ENCODE measurements at places on chromosomes 5 and 9.

DNA sequence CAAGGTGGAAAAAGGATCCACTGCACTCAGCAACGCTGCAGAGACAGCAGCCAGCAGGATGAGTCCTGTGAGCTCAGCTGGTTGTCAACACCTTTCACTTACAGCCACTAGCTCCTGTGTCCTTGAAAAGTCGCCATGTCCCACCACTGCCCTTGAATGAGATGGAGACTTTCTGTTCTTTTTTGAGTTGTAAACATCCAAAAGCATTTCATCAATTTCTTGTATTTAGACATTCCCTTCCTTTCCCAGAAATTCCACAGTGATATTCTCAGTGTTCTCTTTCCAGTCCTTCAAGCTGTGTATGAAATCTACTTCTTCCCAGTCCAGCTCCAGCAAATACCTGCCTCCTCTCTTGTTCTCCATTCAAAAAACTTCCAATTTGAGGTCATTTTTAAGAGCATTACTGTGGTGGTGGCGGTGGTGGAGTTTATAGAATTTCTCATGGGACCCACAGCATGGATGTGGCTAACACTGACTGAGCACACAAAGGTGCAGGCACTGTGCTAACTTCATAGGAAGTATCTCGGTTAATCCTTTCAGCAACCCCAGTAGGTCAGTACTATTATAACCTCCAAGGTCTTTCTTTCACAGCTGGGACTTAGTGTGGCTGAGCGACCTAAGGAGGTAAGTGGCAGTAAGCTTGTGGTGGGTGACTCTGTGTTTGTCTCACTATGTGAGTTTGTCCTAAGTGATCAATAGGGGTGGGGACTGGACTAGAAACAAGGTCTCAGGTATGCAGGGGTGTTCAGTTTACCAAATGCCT lies 15.0 kb upstream of the GPX3 start:
- DNase-seq, result no peak

DNA sequence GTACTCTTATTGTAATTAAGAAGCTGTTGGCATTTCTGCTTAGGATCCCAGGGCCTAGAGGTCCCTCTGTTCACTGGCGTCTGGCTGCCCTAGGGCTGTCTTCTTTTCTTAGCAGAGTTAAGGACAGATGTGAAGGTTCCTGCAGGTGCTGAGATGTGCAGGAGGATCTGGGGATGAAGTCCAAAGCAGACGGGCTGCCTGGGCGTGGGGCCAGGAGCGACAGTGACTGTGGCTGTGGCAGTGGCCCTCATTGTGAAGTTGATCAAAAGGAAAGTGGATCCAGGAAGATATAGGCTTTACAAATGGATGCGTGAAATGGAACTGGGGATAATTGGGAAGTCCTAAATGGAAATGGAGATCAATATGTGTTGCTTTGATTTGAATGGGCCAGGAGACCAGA lies 19.1 kb upstream of the SH3PXD2B start:
- DNase-seq, result no peak

DNA sequence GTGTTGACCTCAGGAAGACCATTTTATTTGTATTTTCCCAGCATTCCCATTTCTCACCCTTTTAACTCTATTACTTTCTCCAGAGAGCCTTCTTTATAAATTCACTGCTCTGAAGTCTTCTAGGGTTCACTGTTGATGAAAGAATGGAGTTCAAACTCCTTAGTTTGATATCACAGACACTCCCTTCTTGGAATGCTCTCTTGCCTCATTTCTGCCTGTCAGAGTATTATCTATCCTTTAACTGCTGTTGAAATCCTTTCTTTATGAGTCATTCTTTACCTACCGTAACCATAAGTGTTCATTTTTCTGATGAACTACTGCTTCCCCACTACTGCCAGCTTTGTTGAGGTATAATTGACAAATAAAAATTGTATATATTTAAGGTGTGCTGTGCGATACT lies 4.3 kb downstream of the RIC1 start:
- DNase-seq, result no peak

- DNase-seq, result no peak
Observed at GRCh38 chr9:14180960-14181537, 132.9 kb downstream of the NFIB start.

GRCh38 chr9:124322618-124323432 lies 65.1 kb downstream of the NEK6 start:
- DNase-seq, result no peak

- DNase-seq, result no peak
Observed at GRCh38 chr5:129118405-129118804, 23.9 kb downstream of the ISOC1 start.

DNA sequence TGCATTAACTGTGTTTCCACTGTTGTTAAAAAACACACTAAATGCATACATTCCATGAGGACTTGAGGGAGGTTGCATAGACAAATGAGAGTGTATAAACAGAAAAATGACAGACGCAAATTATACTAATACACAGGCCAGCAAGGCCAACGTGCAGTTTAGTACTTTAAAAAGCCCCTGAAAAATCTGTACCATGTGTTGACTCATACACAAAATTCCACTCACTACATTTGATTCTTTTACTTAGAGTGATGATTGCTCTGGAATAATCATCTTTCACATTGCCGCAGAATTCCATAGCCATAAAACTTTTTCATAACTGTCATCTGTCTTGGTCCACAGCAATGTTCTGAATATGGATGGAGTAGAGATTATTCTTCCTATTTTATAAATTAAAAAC lies 215.7 kb downstream of the FAM114A2 start:
- DNase-seq, result no peak

DNA sequence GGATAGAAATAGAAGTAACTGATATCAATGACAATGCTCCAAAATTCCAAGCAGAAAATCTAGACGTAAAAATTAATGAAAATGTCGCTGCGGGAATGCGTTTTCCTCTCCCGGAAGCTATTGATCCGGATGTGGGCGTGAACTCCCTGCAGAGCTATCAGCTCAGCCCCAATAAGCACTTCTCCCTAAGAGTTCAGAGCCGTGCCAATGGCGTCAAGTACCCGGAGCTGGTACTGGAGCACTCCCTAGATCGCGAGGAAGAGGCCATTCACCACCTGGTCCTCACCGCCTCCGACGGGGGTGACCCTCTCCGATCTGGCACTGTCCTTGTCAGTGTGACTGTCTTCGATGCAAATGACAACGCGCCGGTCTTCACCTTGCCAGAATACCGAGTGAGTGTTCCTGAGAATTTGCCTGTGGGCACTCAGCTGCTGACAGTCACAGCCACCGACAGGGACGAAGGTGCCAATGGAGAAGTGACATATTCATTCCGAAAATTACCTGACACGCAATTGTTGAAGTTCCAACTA lies 818 bp downstream of the PCDHGA10 start:
- no peak for DNase-seq

DNA sequence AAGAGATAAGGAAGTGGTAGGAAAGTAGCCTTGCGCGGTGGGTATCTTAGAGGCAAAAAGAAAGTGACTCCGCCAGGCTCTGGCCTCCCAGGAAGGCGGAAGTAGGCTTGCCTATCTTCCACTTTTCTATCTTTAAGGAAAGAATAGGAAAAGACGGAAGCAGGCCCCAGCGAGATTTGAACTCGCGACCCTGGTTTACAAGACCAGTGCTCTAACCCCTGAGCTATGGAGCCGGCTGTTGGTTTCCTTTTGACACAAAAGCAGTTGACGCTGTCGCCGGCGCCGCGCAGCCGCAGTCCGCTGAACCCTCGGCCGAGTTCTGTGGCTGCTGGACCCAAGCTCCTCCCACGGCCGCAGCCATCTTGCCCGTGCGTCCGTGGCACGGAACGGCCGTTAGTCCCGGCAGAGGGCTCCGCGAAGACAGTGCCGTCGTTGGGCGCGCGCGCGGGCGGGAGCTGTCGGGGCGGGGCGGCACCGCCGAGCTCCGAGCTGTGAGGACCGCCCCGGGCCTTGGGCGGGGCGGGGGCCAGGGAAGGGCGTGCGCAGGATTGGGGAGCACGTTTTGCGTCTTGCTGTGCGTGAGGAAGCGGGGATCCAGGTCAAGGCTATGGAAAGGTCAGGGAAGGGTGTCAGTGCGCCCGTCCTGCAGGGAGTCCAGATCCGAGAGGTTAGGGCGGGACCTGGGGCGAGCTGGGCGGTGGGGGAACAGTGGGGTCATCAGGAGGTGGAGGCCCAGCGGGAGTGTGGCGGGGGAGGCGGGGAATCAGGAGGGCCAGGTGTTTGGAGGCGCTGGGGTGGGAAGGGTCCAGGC lies 13.3 kb downstream of the TRIM7 start:
- no peak for DNase-seq

DNA sequence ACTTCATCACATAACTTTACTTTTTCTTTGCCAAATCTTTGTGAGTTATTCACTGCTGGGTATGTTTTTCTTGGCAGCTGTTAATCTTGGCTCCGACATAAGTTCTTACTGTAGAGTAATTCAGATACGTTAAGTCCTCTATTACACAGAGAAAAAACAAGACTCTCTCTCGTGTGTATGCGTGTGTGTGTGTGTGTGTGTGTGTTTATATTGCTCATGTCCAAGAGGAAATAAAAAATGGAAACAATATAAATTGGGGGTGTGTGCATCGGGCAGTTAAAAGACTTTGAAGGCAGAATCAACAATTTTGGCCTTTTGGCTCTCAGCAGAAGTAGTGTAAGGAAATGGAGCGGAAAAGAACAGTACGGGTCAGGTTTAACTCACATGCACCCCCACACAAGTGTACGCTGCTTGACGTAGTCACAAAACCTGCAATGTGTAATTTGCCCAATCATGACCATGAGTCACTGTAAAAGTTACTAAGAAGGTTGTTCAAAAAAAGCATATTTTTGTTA lies 67.2 kb upstream of the IFNE start:
- no peak for DNase-seq

DNA sequence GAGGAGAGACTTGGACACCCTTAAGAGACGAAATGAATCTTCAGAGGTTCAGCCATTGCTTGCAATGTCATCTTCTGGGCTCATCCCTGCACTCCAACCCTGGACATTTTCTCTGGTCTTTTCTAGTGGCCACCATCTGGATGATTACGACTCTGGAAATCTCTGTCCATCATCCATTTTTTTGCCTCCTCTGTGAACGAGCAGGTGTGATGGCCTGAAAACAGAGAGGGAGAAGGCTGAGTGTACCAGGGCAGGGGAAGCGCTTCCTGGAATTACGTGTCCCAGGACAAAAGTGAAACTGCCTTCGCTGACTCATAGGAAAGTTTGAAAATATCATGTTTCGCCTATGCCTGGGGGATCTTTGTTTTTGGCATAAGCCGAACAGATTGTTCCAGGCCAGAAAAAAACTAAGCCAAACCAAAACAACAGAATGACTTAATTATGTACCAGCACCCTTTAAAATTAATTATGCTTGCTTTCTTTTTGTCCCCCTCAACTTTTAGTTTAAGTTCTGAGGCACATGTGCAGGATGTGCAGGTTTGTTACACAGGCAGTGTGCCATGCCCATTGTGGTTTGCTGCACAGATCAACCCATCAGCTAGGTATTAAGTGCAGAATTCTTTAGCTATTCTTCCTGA lies 31.9 kb downstream of the ANKRD33B start:
- DNase-seq, result peak; percentile 43

DNA sequence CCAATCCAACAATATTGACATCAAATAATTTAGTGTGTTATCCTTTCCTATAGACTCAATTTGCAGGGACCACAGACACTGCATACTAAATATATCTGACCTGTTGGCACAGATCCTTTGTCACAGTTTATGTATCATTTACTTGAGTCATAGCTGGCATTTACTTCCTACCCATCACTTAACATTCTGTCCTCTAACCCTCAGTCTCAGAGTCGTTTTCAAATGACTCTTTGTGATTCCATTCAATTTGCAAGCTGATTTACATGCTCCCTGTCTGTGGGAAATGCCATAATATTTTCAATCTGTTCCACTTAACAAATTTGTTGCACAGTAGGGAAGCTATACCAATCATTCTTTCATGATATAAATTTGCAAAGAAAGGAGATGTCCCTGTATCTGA lies 265.7 kb upstream of the EDIL3 start:
- DNase-seq, result no peak

DNA sequence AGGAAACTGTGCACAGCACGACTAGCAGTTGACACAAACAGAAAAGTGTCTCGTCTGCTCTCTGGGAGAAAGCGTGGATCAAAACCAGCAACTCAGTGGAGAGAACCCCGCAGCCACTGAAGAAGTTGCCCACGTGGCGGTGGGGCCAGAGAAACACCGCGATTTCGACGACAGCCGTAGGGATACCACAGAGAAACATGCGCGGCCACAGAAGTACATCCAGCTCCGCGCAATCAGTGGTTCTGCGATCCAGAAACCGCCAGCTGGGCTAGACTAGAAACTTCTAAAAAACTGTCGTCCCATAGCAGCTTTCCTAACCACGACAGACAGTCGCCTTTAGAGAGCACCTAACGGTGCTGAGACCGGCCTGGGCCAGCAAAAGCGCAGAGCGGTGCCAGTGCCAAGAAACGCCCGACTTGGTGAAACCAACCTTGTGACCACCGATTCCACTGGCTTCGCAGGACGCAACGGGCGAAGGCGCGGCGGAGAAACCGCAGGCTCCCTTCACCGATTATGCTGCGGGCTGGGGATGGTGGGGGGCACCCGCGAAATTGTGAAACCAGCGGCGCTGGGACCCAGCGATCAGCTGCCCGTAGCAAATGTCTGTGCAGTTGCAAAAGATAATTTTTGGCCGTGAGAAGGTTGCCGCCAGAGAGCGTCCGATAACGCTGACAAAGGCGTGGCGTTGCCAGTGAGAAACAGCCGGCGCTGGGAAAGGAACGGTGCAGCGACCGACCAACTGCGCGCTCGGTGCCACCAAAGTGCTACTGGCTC lies 2.7 kb upstream of the ANXA2R start:
- DNase-seq, result peak; percentile 52

DNA sequence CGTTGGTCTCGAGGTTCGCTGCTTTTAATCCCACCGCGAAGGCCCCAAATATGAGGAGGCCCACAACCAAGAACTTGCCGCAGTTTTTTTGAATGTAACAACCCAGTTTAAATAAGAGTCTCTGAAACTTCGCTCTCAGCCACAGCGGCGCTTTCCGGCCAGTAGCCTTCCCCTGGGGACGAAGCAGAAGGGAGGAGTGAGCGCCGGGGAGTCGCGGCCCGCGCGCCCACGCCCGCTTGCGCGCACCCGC lies 10.4 kb downstream of the PTCH1 start:
- DNase-seq, result no peak

DNA sequence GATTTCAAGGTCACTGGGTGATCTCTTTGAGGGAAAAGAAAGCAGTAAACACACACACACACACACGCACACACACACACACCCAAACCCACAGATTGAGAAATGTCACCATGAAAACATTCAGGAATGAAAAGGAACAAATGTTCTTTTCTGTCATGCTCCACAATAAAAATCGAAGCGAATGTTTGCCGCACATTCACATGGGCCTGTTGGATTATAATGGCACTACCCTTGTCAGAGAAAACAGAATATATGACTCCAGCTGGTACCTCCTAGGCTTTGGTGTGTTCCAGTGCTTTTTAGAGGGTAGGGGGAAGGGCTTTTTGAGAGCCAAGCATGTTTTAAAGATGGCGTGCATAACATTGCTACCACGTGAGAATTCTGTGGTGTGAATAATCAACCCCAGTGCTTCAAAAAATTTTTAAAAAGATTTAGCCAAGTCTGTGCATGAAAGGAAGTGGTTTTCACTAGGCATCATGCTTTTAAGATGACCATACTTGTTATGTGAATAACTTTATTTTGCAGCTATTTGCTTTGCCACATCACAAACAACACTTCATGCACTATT lies 120.8 kb upstream of the ZNF608 start:
- no peak for DNase-seq
